Uterus (tissue), 4 donors: ENCODE measurements at places on chromosomes 6 and 20.

DNA sequence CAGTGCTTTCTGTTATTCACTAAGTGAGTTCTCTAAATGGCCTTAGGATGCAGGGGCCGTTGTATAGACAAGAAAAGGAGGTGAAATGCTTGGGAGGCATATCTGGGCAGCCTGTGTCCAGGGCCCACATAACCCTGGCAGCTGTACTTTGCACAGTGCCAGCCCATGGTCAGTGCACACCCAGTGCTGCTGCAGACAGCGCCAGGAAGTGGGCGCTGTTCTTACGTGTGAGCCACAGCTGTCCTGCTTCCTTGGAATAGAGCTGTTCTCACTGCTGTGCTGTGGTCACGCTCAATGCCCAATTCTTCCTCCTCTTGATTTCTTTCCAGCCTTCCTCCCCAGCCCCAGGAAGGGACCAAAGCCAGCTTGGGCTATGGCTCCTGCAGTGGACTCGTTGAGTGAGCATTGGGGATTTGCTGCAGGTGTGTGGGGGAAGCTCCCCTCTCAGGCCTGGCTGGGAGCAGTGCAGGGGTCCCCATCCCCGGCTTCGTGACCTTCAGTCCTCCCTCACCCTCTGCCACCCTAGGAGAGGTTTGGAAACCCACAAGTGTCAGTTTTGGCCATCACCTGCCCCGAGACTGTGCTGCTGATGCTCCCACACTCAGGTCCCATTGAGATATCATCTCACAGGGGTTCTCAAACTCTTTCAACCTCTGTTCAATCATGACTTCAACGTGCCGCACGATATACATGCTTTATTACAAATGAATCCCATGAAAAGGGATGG, 246.8 kb upstream of the EXOC2 start:
- no peak for DNase-seq

DNA sequence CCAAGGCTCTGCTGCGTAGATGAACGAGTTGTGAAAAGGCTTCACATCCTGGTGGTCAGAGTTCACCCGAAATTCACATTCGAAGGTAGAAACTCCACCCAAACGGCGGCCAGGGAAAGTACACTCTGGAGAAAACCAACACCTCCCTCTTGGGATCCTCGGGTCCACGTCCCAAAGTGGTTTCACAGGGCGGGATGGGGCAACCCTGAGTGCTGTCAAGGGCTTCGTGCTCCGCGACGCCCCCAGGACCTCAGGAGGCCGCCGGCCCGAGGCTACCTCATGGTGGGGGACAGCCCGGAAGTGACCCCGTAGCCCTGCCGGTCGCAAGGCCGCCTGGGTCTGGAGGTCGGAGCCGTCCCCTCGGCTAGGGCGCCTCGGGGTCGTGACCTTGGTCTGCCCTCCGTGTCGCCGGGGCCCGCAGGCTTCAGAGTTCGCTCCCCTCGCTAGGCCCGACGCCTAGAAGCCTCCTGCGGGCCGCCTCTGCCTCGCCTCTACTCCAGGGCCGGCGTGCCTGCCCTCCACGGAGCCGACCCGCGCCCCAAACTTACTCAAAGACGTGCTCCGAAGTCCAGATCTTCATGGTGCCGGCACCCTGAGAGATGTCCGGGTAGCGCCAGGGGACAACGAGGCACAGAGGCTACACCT, at the start of gene PRELID3B:
Gene PRELID3B, minus strand, starts transcription at position 636 of the 645 bp plus-strand sequence. Its CDS starts 56 bp downstream, at position 580.
- DNase-seq: no peak

GRCh38 chr6:138692058-138692977, 81.3 kb upstream of the CCDC28A start:
- peak; percentile 68 for DNase-seq

GRCh38 chr6:32865724-32866443, 11.9 kb downstream of the PSMB9 start:
- DNase-seq: no peak

- DNase-seq: no peak
Measured at GRCh38 chr6:136611746-136612145, 61.5 kb upstream of the MAP7 start.

DNA sequence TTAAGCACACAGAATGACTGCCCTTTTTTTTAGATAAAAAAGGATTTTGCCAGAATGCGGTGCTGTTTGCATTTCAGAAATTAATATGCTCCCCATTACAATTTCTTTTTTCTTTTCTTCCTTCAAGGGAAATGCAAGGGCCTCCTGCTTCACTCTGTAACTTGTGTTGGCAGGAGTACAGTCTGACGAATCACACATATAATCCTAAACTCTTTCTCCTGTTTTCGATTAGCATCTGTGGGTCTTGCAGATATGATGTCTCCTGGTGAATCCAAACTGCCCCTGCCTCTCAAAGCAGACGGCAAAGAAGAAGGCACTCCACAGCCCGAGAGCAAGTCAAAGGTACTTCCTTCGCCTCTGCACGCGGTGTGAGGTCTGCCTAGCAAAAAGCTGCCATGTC, 149.5 kb downstream of the TMEM242 start:
- DNase-seq: no peak

DNA sequence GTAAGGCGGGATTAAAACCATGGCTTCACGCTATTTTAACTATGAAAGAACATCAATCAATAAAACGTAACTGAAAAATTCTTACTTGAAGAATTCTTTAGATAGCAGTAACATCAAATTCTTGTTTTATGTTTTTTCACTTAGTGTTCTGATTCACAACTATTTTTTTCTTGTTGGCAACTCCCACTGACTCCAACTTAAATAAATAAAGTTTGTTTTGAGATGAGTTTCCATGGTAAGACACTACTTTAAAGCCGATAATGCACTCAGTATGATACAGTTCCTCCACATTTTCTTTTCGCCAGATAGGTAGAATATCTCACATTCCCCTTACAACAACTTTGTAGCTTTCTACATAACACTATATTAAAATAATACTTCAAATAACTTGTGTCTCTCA, 33.1 kb upstream of the CNKSR3 start:
- no peak for DNase-seq

- DNase-seq: no peak
Measured at GRCh38 chr6:130622142-130622541, 205.1 kb upstream of the SMLR1 start.

DNA sequence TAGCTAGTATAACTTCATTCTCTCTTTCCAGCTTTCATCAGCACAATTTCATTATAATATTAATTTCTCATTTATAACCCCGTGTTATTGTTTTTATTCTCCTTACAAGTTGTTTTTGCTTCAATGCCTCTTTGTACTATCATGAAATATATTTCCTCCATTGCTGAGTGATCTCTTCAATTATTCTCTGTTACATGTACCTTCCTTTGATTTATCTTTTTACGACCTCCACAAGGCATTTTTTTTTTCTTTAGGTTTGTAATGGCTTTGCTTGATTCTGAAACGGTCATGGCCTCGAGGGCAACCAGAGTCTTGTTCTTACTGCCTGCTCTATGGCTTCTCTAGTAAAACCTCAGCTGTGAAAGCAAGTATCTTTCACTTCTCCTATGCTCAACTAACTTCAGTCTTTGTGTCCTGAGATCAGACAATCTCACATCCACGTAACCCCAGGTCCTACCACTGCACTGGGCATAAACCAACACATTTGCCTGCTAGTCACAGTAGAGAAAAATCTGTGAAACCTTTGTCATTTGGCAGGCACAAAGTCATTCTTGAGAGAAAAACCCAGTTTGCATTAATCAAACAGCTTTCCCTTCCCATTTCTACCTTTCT, 119.9 kb downstream of the UST start:
- DNase-seq: no peak

DNA sequence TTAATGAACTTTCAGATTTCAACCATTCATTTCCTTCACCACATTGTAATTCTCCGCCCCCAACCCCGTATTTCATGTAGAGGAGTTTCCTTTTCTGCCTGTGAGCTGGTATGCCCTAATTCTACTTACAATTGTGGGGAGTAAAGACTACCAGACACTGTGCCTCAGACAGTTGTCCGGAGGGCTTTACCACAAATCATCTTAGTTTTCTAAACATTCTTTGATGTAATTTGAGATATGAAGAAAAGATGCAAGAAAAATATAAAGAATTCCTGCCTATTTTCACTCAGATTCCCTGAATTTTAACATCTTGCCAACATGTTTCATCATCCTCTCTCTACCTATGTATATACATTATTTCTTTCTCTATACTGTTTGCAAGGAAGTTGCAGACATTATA, 28.3 kb upstream of the LOC128125822 start:
- no peak for DNase-seq

DNA sequence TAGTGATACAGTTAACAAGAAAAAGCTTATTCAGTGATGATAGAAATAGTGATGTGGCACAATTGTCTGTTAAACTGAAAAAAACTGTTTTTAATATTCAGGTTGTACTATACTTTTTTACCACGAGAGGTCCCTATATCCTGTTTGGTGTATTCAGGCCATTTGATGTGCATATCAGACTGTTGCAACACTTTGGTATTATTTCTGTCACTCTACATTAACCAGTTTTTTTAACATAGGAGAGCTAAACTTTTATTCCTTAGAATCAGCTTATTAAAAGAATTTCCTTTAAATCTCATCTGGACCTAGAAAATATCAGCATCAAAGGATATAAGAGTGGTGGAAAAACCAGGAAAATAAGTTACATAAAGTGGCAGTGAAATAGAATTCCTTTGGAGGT, 36.8 kb downstream of the TSPYL4 start:
- no peak for DNase-seq

DNA sequence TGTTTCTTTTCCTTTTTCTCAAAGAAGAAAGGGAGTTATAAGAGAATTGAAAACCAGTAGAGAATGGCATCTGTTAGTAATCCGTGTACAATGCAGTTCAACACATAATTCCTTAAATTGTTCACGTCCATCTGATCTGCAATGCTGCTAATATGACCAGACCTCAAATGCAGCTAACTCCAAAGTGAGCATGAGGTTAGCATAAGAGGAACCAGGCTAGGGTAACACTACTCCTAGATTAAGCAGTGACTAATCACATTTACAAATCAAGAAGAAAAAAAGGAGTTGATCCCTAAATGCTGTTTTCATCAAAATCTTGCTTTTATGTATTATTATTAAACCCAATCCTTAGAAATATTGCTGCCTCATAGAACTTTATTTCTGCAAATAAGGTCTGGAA, 432.7 kb upstream of the ARID1B start:
- DNase-seq: no peak

GRCh38 chr6:129709196-129709768, 695 bp downstream of the ARHGAP18 start:
- DNase-seq: no peak

GRCh38 chr6:169794317-169795055, 43.1 kb downstream of the ERMARD start:
- no peak for DNase-seq
